Activated effector memory CD4-positive, alpha-beta T cell treated with Interleukin-2 at 50 U/mL for 16 hours (primary cell): ENCODE measurements at places on chromosomes 4 and X.

DNA sequence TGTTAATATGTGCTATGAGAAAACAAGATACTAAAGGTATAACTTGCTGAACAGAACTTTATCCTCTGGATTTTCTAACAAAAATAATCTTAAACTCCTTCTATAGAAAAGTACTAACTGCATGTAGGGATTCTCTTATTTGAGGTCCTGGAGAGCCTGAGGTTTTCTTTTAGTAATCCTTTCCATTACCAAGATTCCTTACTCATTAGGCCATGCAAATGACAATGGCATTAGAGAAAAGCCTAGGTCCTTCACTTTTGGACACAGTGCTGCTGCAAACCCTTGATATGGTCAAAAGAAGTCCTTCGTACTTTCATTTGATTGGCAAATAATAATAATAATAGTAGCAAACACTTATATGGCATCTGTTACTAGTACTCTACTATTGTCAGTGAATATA, 3.2 kb downstream of the MMRN1 start:
- DNase-seq, result no peak

DNA sequence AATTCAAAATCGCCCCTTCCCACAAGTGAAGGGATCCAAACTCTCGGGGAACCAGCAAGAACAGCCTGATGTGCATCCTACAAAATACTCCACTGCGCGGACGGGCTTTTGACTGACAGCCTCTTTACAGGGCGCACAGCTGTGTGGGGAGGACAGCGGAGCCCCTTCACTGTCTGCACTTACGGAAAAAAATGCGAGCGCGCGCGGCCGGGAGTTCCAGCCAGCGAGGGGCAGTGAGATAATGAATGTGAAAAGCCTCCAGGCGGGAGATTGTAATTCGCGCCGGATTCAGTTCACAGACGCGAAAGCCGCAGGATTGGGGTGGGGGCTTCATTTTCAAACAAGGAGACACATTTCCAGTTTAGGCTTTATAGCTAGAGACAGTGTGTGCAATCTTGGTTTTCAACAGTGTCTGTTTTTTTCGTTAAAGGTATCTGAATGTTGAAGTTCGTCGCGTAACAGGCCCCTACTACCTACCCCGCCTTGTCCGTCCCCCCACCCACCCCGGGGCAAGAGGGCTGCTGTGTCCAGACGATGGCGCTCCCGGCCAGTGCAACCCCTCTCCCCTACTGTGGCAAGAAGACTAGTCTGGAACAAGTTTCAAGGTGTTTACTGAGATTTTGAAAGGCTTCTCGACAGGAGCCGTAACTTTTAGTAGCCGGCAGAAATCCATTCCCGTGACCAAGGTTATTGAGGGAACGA, 1.7 kb upstream of the GPR50 start:
- DNase-seq, result no peak

DNA sequence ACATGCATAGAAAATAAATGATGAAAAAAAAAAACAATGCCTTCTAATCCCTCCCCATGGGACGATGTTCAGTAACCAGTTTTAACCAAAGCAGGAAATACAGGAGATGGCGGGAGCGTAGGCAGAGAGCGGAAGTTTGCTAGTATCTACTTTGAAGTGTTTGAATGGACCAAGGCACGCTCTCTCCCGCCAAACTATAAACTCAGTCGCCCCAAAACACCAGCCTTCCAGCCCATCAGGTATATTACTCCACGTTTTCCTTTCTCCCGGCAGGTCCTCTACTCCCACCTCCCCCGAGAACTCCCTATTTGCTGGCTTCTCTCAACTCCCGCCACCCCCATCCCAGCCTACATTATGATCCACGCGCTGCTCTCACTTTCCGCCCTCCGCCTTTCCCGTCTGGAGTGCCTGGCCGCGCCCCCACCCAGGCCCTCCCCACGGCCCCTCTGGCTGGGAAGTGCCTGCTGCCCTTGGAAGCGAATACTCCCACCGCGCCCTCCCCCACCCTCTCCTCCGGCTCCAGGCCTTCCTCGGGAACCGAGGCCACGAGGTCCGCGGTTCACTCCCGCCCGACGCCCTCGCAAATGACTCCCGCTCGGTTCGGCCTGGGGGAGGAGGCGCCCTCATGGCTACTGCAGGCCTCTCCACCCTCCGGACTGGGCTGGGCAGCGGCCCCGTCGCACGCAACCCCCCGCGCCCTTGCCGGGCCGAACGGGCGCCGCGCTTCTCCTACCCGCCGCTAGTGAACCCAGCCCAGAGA, 723 bp downstream of the DHX15 start:
- peak; percentile 9 for DNase-seq

GRCh38 chr4:151850791-151851213, 90.0 kb upstream of the GATB start:
- no peak for DNase-seq

DNA sequence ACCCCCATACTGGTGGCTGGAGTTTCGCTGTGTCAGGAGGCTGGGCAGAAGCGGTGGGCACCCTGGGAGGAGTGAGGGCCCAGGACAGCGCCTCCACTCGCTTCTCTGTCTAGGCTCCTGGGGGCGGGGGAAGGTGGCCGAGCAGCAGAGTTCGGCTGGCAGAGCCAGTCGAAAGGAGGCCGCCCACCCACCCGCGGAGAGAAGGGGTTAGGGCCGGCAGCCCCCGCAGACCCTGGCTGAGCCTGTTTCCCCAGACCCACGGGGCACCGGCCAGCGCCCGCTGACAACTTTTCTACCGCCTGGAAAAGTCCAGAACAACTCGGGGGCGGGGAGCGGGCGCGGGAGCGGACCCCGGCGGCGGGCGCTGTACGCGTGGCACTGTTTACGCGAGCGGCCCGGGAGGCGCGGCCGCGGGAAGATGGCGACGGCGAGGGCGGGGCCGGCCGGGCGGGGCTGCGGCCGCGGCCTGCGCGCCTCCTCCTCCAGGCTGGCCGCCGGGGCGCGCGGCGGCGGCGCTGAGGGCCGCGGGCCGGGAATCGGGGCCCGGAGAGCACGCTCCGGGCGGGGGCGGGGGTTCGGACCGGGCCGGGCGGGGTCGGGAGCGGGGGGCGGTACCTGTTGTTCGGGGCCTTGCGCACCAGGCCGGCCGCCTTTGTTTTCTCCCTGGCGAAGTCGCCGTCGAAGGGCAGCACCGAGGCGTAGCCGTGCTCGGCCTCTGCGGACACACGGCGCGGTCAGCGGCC, 628 bp downstream of the MXD4 start:
- peak; percentile 46 for DNase-seq

DNA sequence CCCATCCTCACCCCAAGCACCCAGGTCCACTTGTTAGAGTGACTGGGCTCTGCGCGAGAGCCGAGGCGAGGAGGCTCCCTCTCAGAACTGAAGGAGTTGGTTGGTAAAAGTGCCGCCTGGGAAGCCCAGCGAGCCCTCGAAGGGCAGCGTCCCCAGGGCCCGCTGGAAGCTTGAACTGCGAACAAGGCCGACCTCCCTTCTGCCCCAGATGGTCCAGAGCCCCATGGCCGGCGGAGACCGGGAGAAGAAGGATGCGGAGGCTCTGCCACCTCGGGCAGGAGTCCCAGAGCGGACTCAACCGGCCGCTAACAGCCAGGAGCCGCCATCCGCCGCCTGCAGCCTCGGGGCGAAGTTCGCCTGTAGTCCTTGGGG, 116.3 kb upstream of the TEX13C start:
- no peak for DNase-seq

DNA sequence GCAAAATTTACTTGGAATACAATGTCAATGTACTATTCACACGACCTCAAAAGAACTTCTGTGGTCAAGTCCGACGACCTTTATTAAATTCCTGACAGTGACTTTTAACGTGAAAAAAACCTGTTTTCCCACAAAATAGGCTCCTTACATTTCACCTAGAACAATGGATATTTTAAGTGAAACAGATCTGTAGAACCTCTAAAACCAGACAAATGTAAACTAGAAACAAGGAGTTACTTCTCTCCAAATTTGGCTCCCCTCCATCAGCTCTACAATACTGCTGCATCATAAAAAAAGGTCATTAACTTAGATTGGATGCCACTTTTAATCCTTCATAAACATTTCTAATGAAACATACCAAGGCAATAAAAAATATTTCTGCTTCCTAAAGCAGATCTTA, 1.2 kb downstream of the NEK1 start:
- no peak for DNase-seq

DNA sequence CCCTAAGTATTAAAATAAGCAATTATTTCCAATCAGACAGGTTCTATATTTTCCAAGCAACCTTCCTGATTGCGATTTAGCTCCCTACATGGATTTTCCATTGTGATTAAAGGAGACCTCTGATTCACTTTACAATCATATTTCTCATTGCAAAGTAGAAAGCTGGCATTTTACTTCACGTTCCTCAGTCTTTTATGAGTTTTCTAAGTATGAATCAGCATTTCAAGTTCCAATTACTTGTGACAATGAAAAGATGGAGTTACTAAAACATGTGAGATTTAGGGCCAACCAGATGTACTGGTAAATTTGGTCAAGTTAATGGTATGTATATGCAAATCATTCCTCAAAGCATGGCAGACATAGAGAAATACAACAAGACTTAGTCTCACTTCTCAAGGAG, 206.2 kb downstream of the KCNIP4 start:
- no peak for DNase-seq

DNA sequence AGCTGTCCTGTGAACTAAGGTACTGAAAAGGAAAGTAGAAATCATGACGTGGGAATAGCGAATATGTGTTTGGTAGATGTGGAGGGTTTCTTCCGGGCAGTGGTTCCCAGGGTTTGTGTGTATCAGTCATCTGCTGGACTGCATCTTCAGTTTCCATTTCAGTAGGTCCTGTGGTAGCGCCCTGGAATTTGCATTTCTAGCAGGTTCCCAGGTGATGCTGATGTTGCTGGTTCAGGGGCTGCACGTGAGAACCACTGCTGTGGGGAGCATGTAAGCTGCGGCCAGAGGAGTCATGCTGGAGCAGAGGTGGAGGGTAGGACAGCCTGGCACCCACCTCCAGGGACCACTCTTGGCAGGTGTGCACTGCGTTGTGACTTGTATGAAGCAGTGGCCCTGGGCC, 47.1 kb downstream of the ARHGAP10 start:
- no peak for DNase-seq

- no peak for DNase-seq
Observed at GRCh38 chr4:88765729-88766128, 68.1 kb upstream of the NAP1L5 start.

DNA sequence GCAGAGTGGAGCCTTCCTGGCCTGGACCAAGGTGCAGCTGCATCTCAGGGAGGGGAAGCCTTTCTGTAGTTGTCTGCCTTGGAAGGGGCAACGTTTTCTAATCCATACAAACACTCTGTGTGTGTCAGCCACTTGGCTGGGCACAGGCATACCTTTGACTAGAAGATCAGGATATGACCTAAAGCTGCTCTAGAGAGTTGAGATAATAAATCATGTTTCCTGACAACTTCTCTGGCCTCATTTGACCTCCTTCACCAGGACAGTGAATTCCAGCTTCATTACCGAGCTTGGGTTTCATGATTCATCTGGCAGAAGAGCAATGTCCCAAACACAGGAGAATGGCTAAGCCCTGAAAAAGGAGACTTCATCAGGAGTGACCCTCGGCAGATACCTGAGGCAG, 89.6 kb upstream of the KIT start:
- no peak for DNase-seq

DNA sequence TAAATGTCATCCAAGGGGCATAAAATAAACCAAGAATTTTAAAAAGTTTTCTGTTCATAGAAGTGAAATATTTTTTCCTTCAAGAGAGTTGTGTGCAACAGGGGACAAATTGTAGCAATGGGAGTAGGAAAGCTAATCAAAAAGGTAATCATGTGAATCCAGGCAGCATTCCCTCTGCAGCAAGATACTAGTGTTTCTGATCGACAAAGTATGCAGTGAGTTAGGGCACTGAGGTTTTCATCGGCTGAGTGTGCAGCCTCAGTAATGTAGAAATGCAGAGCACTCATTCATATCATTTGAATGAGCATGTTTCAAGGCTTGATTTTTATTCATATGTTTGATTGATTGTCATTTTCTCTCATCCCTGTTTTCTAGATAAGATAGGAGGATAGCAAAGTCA, 321.7 kb downstream of the PCDH7 start:
- no peak for DNase-seq

GRCh38 chrX:109635146-109635545, 10.2 kb upstream of the KCNE5 start:
- DNase-seq, result no peak

- no peak for DNase-seq
Observed at GRCh38 chr4:183905593-183906488, 734 bp downstream of the STOX2 start.

DNA sequence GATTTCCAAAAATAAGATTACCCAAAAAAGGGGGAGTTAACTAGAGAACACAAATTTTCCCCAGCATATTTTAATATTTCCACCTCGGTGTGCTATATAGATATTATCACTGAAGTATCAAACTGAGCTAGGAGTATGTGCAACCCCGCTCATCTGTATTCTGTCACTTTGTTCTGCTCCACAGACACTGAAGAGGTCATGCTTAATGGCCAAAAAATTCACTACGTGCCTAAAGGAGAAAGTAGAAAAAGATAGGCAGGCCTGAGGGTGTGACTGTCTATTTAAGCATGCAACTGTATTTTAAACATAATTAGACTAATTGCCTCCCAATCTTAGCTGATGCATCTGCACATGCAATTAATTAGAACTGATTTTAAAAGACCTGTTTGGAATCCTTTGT, 24.5 kb downstream of the SH3RF1 start:
- no peak for DNase-seq

GRCh38 chr4:147236806-147237205, 244.1 kb upstream of the EDNRA start:
- no peak for DNase-seq

GRCh38 chrX:132094164-132094563, 33.7 kb downstream of the FRMD7 start:
- no peak for DNase-seq

DNA sequence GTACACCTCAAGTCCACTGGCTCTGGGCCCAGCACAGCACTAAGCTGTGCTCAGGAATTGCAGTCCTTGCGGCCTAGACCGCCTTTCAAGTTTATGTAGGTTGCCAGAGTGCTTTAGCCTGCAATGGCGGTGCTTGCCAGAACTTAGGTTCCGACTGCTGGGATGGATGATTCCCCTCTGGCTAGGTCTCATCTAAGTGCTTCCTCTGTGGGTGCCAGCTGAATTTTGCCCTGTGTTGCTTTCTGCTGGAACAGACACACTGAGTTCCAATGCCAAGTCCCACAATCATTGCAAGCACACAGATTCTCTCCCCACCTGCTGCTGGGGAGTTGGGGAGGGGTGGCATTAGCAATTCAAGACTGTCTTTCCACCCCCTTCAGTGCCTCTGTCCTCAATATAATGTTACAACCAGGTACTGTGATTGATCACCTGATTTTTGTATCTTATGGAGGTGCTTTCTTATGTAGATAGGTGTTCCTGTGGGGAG, 129.5 kb downstream of the GRID2 start:
- DNase-seq, result no peak

DNA sequence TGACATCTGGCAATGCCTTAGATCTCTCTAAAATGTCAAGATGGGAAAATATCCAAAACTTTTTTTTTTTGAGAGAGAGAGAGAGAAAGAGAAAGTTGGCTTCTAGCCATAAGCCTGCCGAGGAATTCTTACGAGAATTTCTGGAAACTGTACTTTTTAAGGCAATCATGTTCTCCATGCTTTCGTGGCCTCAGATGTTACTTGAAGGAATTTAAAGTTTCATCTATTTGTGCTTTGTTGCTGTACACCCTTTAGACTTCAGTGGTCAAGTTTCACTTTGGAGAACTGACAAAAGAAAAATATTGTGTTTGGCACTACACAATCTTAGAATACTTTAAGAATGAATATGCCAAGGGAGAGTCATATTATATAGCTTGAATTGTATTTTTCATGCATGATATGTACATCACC, 53.9 kb downstream of the FAT4 start:
- DNase-seq, result no peak

GRCh38 chrX:40248822-40249221, 151.1 kb upstream of the BCOR start:
- no peak for DNase-seq
